ENCODE measurements at places on chromosomes 4 and X. TPM values are rescaled to one million over a fixed set of nuclear protein-coding genes. Genes with fewer than 3 reads are reported as not detected.

DNA sequence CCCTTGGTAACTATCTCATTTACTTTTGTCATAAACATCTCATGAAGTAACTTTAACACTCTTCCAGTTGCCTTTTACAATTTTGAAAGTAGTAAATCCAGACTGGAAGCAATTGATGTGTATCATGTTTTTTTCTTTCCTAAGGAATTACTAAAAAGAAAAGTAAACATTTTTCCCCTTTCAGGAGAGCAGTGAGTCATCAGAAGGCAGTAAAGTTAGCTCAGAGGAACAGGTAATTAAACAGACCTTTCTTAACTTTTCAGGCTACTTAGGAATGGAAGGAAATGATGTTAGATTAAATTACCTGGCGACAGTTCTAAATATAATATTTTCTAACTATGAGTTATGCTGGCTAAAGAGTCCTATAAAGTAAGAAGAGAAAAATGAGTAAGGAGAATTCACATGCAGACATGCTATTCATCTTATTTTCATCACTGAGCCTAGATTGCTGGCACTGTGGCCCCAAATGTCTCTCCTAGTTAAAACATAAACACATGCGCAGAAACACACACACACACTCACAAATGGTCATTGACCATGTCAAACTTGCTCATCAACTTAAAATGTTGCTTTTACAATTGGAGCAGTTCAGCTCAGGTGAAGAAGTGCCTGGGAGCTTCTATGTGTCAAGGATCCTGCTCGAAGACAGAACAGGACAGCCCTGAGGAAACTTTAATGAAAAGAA, 9.3 kb downstream of the DMP1 start:
- peak; percentile 15 for DNase-seq

- no peak for DNase-seq
Observed at GRCh38 chr4:110769578-110769977, 146.7 kb upstream of the PITX2 start.

GPC4 gene
- 9.2 TPM for total RNA-seq

GNPDA2 gene
- 22.4 TPM for total RNA-seq

RAB33A gene
- 2.8 TPM for total RNA-seq

ZFP42 gene
- 7.1 TPM for total RNA-seq

- DNase-seq, result no peak
Observed at GRCh38 chr4:108426493-108426892, 193.9 kb upstream of the RPL34 start.

GRCh38 chr4:8763966-8764901, 107.4 kb downstream of the HMX1 start:
- DNase-seq, result no peak

SPIN4 gene
- total RNA-seq, result 6.9 TPM

- DNase-seq, result peak; percentile 16
Observed at GRCh38 chrX:74923942-74924448, 1.3 kb downstream of the NEXMIF start.

GRCh38 chr4:123671636-123672404, 275.2 kb downstream of the SPRY1 start:
- no peak for DNase-seq

OPRPN gene
- not detected for total RNA-seq

GRCh38 chr4:127632420-127633403, at the start of gene INTU:
Gene INTU (plus strand): TSS chr4:127632957. CDS start chr4:127633035, 78 bp downstream.
- DNase-seq, result peak; percentile 97

- DNase-seq, result peak; percentile 66
Observed at GRCh38 chrX:155056877-155057792, 13.8 kb downstream of the CMC4 start.

FAM13A gene
- 54.5 TPM for total RNA-seq

- DNase-seq, result peak; percentile 46
Observed at GRCh38 chr4:5040856-5041620, 10.2 kb upstream of the STK32B start.

RAB39B gene
- 1.00 TPM for total RNA-seq

DNA sequence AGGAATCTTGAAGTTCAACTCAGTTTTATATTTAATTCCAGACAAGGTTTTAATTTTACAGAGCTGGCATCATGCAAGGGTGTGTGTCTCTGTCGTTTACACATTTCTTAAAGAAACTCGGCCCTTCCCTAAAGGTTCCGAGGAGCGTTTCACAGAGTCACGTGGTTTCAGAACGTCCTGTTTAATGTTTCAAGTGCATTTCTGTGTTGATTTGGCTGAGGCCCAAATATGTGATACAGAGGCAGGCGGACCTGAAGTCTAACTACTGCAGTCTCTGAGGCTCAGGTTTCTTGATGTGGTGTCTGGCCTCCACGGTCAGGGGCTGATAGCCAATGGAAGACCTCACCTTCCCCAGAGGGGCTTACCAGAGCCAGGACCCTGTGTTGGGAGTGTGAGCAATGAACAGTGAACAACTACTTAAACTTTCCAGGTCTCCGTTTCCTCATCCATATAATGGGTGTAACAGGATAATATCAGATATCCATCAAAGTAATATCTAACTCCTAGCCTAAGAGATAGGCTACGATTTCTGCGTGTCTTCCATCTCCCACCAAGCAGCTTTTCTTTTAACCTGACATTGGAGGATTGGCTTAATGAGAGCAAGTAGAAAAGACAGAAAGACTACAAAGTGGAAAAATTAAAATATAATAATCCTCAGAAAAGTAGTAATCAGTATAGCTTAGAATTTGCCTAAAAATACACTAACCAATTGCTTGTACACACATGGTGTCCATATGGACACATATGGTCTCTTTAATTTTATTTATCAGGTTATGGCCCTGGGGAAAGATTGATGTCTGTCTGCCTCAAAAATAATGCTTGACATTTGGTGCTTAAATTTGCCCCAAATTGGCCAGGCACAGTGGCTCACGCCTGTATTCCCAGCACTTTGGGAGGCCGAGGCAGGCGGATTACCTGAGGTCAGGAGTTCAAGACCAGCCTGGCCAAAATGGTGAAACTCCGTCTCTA, 50.0 kb upstream of the TRIM2 start:
- DNase-seq, result peak; percentile 64

- no peak for DNase-seq
Observed at GRCh38 chrX:41110801-41111625, 25.8 kb downstream of the USP9X start.

TMEM156 gene
- not detected for total RNA-seq

GRCh38 chr4:158090323-158090722, 82.5 kb downstream of the GASK1B start:
- no peak for DNase-seq

GRCh38 chrX:115898382-115899001, 272.1 kb upstream of the AGTR2 start:
- no peak for DNase-seq

IQCM gene
- 0.68 TPM for total RNA-seq

SPACA5 gene
- not detected for total RNA-seq

DNA sequence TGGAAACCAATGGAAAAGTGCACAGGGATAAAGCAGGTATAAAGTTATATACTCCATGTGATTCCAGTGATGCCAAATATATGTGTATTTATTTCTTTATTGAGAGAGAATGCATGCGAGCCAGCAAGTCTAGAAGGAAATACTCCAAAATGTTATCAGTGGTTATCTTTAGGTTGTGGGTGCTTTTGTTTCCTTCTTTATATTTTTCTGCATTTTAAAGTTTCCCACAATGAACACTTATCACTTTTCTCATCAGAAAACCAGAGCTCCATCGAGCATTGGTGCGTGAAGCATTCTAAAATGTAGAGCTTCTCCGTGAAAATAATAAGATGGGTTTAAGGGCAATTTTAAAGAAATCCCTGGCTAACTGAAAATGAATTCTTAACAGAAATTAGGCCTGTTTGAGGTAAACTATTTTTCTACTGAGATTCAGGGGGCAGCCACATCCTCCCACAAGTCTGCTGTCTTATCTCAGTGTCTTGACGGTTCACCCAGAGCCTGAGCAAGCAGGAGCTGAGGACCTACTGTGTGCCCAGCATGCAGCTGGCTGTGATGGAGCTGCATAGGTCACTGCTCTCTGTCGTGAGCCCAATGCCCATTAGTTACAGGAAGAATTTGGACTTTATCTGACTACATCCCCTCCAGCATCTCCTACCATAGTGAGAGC, 18.7 kb upstream of the CD40LG start:
- DNase-seq, result no peak

- DNase-seq, result no peak
Observed at GRCh38 chr4:40502934-40503333, 126.7 kb downstream of the RBM47 start.

Data from hepatocyte (in vitro differentiated cells).